ENCODE measurements at places on chromosomes 7 and 10.

- DNase-seq = no peak
Measured at GRCh38 chr7:133796782-133797745, 330.1 kb upstream of the LRGUK start.

DNA sequence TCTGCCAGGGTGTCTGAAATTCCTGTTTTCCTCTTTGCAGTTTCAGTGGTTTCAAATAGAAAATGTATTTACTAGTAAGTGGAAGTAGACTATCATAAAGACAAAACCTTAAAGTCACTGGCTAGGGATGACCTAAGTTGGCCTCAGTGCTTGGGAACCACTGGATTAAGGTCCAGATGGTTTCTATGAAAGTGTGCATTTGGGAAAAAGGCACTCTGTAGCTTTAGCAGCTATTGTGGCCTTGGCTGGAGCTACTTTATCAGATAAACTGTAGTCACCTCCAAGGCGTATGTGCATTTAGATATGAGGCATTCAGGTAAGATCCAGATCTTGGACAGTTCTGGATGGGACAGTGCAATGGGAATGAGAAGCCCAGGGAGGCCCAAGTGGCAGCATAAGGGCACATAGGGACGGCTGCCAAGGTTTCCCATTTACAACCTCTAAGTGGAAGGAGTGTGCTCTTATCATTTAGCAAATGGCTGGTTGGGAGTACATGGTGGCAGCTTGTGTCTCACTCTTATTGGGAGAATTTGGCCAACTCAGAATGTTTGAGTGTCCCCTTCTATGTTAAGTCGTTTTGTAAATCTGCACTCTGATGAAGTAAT lies 185.6 kb downstream of the LRMDA start:
- DNase-seq = no peak

DNA sequence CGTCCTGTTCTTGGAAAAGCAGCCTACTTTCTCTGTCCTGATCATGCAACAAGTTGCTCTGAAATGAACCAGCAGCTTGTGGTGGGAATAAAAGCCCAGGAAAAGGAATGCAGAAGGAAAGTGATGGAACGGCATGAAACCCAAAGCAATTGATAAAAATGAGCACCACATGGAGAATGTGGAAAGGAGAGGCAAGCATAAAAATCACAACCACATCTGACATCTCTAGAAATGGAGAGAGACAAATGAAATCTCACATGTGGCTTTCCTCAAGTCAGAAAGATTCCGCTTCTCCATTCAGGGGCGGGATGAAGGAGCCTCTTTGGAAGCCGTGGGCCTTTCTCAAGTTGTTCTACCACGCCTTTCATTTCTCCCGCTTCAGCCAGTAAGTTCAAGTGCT lies 631.7 kb upstream of the GALNT17 start:
- DNase-seq = no peak

DNA sequence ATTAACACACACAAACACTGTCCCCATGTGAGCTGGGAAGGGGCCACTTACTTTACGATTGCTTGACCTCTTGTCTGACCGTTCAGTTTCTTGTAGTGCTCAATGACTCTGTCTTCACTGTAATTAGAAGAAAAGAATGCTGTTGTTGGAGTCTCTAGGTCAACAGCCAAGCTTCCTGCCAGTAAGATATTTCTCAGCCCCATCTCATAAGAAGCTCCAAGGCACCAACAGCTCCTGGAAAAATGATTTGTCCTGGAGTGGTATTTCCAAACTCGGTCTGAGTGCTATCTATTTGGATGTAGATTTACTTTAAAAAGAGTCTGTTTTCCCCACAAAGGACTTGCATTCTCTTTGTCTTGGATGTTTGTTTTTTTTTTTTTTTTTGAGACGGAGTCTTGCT lies 153.7 kb downstream of the PRPF18 start:
- no peak for DNase-seq
